ENCODE measurements at places on chromosomes 6 and 20.

- no peak for DNase-seq
Measured at GRCh38 chr20:5312518-5312917, 4.2 kb downstream of the PROKR2 start.

DNA sequence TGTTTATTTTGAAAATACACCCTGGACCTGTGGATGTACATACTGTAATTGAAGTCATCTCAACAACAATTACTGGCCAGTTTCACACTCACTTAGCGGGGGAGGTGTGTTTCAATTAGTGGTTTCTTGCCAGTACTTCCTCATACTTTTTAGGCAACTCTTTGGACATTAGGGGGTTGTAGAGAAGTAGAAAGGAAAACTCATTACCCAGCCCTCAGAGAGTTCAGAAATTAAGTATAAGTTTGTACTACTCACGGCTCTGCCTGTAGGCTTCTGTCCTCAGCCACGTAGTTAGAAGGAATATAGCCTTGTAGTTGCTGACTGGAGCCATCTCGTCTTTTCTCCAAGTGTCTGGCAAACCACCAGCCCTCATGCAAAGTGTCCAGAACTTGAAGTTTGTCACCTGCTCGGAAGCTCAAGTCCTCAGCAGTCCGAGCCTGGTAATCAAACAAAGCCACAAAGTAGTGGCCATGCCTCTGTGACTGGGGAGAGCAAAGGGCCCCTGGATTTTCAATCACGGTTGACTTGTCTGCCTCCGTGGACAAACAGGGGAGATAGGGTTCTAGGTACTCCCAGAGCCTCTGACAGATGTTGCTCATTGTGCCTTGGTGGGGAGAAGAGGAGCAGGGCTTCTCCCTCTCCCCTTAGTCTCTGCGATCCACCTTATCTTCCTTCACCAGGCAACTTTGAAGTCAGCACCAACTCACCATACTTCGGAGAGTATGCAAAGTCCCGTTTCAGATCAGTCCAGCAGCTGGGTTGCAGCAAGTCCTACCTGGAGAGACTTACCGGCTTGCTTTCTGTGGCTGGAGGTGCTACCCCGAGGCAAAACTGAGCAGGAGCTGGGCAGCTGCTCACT, 749 bp downstream of the FRK start:
- DNase-seq: no peak

- no peak for DNase-seq
Measured at GRCh38 chr6:105170059-105170458, 9.8 kb downstream of the POPDC3 start.

DNA sequence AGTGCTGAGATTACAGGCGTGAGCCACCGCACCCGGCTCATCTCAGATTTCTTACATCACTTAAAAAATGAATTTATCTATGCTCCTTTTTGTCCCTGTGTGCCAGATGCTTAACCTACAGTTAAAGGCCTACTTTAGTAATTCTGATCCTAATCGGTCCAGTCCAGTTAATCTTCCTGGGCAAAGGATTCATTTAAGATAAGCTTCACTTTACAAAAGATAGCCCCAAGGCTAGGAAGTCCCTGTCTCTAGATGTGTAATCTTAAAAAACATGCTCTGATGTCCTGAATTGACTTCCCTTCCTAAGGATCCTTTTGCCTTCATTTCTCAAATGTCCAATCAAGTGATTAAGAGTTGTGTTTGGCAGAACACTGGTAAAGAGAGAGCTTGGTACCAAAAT, 68.4 kb upstream of the IPCEF1 start:
- DNase-seq: no peak

DNA sequence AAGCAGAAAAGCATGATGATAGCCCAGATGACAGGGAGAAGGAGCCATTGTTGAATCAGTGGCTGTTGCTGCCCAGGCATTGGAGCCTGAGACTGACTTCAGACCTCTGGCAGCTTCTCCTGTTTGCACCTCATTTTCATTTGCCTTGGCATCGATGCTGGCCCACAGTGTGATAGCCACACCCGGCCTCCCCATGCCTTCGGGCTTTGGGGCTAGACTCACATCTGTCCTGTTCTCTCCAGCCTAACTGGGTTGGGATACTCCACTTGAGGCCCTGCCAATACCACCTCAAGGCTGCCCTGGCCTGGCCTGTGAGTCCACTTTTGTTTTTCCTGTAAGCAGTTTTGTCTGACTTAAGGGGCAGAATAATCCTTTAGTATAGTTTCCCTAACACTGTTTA, 140.4 kb downstream of the UST start:
- no peak for DNase-seq

GRCh38 chr6:138422861-138423260, 18.8 kb downstream of the HEBP2 start:
- DNase-seq: no peak

Measured in natural killer cell (primary cell).